Muscle of leg (tissue), 16 donors: ENCODE measurements at places on chromosomes 5 and 9. TPM values are rescaled to one million over a fixed set of nuclear protein-coding genes. Genes with fewer than 3 reads are reported as not detected.

GRCh38 chr5:95895251-95895650 lies 66.4 kb downstream of the ELL2 start:
- DNase-seq: no peak
- H3K36me3 ChIP-seq: no peaks in the 10 kb centered on the region
- H3K27me3 ChIP-seq: no peaks in the 10 kb centered on the region
- H3K4me3 ChIP-seq: no peak overlapping the region
- H3K27ac ChIP-seq: no peak overlapping the region
- H3K4me1 ChIP-seq: no peaks in the 10 kb centered on the region

DNA sequence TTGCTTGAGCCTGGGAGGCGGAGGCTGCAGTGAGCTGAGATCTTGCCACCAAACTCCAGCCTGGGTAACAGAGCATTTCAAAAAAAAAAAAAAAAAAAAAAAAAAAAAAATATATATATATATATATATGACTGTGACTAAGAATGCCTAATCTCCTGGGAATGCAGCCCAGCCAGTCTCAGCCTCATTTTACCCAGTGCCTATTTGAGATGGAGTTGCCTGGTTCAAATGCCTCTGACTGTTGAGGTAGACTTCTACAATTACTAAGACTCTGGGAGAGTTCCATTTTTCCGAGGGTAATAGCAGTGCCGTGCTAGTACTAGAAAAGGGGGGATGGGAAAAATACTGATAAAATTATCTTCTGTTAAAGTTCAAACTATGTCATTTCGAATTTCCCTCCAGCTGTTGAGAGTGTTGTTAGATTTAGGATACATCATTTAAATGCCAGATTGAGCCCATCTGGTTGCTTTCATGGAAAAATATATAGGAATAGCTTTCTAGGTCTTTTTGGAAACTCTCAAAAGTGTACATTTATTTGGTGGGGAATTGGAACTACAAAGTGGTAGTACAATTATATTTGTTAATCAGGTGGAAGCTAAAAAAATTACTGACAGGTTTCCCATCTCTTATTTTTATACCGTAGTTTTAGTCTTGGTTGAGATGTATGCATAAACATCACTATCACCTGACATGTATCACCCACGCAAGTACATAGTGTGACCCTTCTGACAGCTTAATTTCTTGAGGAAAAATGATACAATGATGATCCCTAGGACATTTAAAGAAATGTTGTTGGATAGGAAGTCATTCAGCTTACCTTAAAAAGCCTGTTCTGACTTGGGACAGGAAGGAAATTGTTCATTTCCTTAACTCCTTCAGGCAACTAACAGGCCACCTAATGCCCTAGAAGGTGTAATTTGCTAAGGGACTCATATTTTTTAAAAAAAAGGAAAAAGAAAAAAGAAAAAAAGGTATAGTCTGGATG lies 214.9 kb downstream of the ADAMTSL1 start:
- H3K4me3 ChIP-seq: no peak overlapping the region
- no peak overlapping the region for H3K27ac ChIP-seq
- DNase-seq: no peak
- H3K36me3 ChIP-seq: no peaks in the 10 kb centered on the region

DNA sequence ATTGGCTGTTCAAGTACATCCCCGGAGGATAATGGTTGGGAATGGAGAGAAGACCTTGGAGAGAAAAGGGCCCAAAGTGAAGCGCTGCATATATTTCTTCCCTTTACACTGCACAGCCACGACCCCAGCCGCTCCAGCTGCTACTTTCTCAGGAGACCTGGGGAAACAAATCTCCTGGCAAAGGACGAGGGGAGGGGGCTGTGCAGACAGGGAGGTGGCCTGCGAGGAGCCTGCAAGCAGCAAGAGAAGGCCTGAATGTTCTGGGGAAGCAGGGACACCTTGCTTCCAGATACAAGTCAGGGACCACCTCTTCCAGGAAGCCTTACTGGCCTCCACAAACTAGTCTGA lies 739 bp upstream of the PDLIM4 start:
- peaks cover 11% of the 10 kb centered on the region for H3K36me3 ChIP-seq
- no peak for DNase-seq
- no peak overlapping the region for H3K4me3 ChIP-seq
- H3K27me3 ChIP-seq: peaks cover 8% of the 10 kb centered on the region

DNA sequence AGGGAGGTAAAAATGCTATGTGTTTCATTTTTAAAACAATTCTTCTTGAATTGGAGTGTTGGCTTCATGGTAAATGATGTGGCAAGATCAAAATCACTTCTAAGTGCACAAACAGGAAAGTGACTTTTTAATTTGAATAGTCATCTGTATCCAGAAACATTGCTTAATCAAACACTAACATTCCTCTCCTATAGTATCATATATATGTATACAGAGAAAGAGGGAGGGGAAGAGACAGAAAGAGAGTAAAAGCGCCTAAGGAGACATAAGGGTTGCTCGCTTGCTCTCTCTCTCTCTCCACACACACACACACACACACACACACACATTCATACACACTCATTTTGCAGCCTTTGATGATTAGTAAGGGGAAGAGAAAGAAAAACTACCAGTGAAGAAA lies 95.4 kb upstream of the PRDM9 start:
- no peak overlapping the region for H3K4me3 ChIP-seq
- H3K4me1 ChIP-seq: no peaks in the 10 kb centered on the region
- DNase-seq: no peak
- no peaks in the 10 kb centered on the region for H3K27me3 ChIP-seq
- no peaks in the 10 kb centered on the region for H3K36me3 ChIP-seq
- no peak overlapping the region for H3K27ac ChIP-seq

DNA sequence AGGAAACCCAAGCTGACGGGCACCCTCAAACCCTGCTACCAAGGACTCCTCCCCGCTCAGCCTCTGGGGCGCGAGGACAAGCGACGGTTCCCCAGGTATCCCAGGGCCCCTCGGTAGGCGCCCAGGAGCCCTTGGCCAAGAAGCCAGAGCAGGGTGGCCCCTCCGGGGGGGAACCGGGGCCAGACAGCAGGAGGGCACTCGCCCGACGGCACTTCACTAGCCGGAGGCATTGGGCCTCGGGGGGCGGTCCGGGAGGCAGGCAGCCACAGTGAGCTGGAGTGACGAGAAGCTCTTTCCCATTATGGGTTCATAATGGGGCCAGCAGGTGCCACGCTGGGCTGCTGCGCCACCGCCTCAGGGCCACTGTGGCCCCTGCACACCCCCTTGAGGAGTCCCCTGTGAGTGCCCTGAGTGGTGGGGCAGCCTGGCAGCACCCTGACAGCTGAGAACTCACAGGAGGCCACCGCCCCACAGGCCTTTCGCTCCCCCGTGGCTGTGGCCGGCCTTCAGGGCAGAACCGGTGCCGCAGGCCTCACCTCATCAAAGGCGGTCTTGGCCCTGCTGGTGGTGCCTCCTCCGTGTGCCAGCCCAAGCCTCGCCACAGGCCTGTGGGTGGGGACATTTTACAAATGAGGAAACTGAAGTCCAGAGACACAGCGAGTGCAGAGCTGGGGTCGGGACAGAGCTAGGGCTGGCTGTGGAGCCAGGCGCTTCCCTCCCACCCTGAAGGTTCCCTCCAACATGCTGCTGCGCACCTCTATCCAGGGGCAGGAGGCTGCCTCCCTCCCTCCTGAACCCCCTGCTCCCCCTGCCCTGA lies 68.7 kb downstream of the PSMB7 start:
- no peak overlapping the region for H3K4me3 ChIP-seq
- no peak for DNase-seq
- no peak overlapping the region for H3K27ac ChIP-seq
- no peaks in the 10 kb centered on the region for H3K27me3 ChIP-seq
- H3K4me1 ChIP-seq: peaks cover 46% of the 10 kb centered on the region

- peaks cover 4% of the 10 kb centered on the region for H3K4me1 ChIP-seq
- DNase-seq: no peak
- H3K4me3 ChIP-seq: no peak overlapping the region
- no peak overlapping the region for H3K27ac ChIP-seq
These were observed 91.1 kb downstream of the MRPS27 start for GRCh38 chr5:72228960-72229359.

DNA sequence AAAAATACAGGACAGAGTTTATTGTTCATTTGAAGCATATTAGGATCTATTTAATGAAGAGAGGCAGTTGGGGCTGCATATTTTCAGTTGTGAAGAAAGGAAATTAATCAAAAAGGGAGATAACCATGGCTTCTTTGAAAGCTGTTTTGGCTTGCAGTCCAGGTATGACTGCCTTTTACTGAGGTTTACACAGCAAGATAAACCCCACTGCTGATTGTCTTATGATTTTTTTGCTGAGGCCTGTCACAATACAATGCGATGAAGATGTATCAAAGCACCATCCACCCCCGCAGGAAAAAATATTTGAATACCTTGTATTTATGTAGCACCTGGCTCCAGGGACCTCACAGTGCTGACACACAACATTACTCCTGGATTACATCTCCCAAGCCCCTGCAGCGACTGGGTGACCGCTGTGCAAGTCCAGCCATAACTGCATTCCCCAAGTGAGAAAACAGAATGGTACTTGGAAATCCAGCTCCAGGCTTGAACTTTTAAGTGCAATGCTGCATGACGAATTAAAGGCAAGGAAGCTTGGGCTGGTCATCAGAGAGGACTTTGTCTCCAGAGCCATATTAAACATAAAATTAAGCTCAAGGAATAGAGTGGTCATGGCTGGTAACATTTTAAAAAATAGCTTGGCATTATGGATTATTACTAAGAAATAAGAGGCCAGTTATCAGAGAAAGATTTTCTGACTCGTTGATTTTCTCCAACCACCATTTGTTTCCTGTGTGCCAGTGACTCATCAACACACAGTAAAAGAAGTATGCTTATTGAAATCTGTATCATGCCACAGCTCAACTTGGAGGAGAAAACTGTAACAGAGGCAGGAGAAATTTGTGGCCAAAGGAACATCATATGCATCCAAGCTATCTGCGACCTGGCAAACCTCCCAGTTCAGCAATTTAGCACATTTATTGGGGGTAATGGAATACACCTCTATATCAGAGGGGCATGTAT lies 374.2 kb downstream of the MAN2A1 start:
- no peak for DNase-seq
- no peaks in the 10 kb centered on the region for H3K36me3 ChIP-seq
- no peaks in the 10 kb centered on the region for H3K4me1 ChIP-seq
- H3K27ac ChIP-seq: no peak overlapping the region
- H3K27me3 ChIP-seq: no peaks in the 10 kb centered on the region
- H3K4me3 ChIP-seq: no peak overlapping the region

DNA sequence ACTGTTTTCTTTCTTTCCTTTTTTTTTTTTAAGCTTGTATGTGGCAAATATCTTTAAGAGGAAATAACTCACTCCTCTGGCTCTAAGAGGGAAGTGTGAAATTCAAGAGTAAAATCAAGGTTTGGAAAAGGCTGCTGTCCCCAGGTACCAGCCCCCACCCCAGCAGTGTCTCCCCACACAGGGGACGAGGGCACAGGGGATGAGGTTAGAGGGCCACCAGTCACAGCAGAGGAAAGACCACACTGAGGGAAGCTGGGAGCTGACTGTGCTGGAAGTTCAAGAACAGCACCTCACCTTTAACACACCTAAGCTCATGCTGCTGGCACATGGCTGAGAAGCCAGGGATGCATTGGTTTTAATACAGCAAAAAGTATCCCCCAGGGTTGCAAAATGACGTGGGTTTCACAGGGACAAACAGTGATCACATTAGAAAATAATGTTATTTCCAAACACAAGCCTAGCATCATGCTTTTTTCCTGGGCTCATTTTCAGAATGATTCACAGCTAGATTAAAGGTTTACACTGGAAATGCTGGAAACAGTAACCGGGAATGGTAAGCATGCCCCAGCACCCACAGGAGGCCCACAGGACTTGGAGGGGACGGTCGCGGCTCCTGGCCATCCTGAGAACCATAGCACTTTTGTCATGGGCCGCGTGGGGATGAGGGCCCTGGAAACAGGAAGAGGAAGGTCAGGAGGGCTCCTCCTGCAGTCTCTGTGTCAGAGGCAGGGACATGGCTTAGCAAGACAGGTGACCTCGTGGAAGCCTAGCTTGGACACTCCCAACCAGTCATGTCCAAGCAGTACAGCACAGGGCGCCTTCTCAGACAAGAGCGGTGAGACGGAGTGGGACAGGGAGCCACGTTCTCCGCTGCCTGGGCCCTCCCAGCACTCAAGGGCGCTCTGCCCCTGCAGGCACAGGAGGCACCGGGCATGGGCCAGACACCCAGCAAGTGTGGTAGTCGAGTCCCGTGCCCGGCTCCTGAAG lies 6.9 kb downstream of the LPCAT1 start:
- no peak for DNase-seq
- H3K27ac ChIP-seq: no peak overlapping the region
- H3K4me1 ChIP-seq: peaks cover 12% of the 10 kb centered on the region

FAM221B gene
- polyA plus RNA-seq: 0.19 TPM

RASGRF2 gene
- 0.46 TPM for polyA plus RNA-seq

LRRC26 gene
- polyA plus RNA-seq: not detected
